T-helper 17 cell (primary cell): ENCODE measurements at places on chromosomes 1 and 21. TPM values are rescaled to one million over a fixed set of nuclear protein-coding genes. Genes with fewer than 3 reads are reported as not detected.

LAMB3 gene
- 0.37 TPM for total RNA-seq

DNA sequence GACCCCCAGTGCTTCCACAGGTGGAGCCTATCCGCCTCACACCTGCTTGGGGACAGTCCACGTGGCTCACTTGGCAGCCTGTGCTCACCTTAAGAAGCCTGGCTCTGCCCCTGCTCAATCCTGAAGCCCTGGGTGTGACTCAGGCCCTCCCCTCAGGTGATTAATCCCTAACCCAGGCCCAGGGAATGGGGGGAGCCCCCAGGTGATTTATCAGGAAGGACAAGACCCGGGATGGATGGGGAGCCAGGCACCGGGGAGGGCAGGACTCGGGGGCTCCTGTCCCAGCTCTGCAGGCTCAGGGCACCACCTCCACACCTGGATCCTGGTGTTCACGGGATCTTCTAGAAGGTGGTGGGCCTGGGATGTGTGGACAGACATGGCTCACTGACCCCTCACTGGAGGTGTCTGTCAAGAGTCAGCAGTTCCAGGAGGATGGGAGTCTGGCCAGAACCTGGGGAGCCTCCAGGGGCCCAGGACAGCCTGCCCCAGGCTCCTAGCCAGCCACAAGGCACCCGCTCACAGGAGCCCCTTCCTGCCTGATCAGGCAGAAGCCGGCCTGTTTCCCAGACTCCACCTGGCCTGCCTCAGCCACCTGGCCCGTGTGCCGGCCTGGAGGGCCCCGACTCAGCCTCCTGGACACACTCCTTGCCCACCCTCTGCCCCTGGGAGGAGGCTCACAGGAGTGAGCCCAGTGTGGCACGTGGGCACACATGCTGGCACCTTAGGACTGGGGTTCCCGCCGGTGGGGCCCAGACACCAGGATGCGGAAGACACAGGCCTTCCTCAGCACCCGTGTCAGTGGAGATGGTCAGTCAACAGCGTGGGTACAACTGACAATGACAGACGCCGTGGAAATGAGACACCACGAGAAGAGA is 38.6 kb upstream of the COL6A1 start:
- H3K27me3 ChIP-seq: peaks cover 6% of the 10 kb centered on the region
- H3K4me3 ChIP-seq: no peak overlapping the region
- no peak for DNase-seq

DNA sequence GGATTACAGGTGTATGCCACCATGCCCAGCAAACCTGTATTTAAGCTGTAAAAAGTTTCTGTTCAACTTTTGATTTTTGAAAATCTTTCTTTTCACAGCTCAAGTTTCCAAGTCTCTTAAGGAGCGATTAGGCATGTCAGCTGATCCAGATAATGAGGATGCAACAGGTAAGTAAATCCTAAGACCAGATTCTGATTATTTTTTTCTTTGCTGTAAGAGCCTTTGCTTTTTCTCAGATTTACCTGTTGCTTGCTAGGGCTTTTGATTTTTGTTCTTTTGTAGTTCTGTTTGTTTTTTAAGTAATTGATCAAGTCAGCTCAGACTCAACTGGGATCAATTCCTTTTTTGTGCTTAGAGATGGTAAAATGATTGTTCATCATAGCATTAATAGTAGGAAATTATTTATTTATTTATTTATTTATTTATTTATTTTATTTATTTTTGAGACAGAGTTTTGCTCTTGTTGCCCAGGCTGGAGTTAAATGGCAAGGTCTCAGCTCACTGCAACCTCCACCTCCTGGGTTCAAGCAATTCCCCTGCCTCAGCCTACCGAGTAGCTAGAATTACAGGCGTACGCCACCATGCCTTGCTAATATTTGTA is 21.1 kb upstream of the SNRPE start:
- no peaks in the 10 kb centered on the region for H3K27me3 ChIP-seq
- no peak for DNase-seq
- no peak overlapping the region for H3K4me3 ChIP-seq
- peak overlapping the region; percentile 67 for H3K27ac ChIP-seq

PTGFR gene
- not detected for total RNA-seq

GRCh38 chr1:28860332-28861073 is 48.5 kb downstream of the OPRD1 start:
- DNase-seq: no peak
- H3K36me3 ChIP-seq: peaks cover 2% of the 10 kb centered on the region
- peaks cover 22% of the 10 kb centered on the region for H3K27me3 ChIP-seq
- H3K27ac ChIP-seq: no peak overlapping the region
- H3K4me1 ChIP-seq: no peaks in the 10 kb centered on the region

DNA sequence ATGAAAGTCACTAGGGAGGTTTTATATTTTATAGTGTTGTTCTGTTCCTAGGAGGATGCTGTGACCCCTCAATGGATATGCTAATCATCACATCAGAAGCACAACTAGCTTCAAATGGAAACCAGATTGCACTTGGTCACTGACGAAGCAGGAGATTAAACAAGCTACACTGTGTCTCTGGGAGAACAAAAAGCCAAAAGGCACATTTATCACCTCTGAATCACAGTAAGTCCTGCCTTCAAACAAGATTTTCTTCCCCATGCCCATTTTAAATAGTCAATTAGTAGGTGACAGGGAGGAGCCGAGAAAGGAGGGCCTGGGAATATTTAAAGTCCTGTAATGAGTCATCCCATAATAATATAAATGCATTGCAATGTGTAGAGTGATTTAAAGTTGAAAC is 38.1 kb downstream of the RGS2 start:
- H3K4me3 ChIP-seq: no peak overlapping the region
- no peaks in the 10 kb centered on the region for H3K4me1 ChIP-seq
- DNase-seq: no peak

- peaks cover 34% of the 10 kb centered on the region for H3K27me3 ChIP-seq
- no peak overlapping the region for H3K4me3 ChIP-seq
- DNase-seq: no peak
- peaks cover 4% of the 10 kb centered on the region for H3K36me3 ChIP-seq
- H3K4me1 ChIP-seq: peaks cover 11% of the 10 kb centered on the region
Observed at GRCh38 chr1:18572022-18572880, 58.4 kb upstream of the PAX7 start.

DNA sequence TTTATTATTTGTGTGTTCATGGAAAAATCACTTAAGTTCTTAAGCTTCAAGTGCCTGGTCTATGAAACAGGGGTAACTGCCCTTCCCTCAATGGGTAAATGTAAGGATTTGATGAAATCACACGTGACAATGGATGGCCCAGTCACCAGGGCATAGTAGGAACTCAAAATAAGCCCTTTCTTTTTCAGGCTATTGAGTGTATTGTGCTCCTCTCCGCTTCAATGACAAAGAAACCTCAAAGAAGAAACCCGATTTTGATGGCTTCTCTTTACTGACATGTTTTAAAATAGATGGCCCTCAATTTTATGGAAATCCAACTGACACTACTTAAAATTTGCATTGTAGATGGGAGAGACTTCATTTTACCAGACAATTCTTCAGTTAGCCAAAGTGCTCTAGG is 543.5 kb downstream of the OMA1 start:
- peaks cover 4% of the 10 kb centered on the region for H3K36me3 ChIP-seq
- H3K4me3 ChIP-seq: no peak overlapping the region
- H3K27ac ChIP-seq: no peak overlapping the region
- H3K4me1 ChIP-seq: no peaks in the 10 kb centered on the region
- DNase-seq: no peak
- peaks cover 46% of the 10 kb centered on the region for H3K27me3 ChIP-seq

DNA sequence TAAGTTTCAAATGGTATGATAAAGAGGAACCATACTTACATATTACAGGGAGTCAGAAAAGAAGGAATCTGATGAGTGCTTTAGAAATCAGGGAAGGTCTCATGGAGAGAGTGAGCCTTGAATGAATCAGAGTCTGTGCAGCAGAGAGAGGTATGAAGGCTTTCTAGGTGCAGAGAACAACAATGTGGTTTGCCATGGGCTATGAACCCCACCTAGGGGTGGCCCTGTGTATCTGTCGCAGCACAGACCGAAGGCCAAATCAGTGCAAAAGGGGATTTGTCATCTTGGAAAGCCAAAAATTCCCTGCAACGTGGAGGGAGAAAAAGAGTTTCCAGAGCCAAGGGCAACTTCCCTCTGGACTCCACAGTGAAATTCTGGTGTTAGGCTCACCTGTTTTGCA is 3.5 kb downstream of the PAPPA2 start:
- no peaks in the 10 kb centered on the region for H3K36me3 ChIP-seq
- no peak overlapping the region for H3K27ac ChIP-seq
- H3K27me3 ChIP-seq: no peaks in the 10 kb centered on the region
- H3K4me1 ChIP-seq: no peaks in the 10 kb centered on the region
- no peak overlapping the region for H3K4me3 ChIP-seq
- no peak for DNase-seq

PDPN gene
- not detected for total RNA-seq

DNA sequence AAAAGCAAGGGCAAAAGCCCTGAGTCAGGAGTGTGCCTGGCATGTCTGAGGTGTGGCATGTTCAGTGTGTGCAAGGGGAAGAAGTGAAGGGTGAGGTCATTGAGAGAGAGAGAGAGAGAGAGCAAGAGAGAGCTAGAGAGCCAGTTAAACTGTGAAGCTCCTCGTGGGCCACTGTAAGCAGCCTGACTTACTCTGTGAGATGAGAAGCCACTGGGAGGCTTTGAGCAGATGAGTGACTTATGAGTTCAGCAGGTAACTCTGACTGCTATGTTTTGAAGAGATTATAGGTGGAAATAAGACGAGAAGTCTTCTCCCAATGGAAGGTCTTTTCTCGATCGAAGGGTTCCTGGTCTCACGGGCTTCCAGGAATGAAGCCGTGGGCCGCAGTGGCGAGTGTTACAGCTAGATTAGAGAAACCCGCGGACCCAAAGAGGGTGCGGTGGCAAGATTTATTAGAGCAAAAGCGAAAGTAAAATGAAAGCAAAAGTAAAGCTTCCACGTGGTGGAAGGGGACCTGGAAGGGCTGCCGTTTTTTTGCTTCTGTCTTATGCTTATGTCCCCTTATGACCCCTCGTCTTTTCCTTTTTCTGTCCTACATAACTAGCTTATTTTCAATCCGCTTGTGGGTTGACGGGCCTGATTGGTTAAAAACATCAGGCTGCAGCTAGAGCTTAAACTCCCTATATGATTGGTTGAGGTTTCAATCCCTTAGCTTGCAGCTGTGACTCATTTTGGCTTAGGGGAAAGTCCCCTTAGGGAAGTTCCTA is 323.1 kb upstream of the FAM78B start:
- peak; percentile 11 for DNase-seq
- no peaks in the 10 kb centered on the region for H3K27me3 ChIP-seq
- H3K4me3 ChIP-seq: no peak overlapping the region
- peaks cover 13% of the 10 kb centered on the region for H3K4me1 ChIP-seq

FBLIM1 gene
- total RNA-seq: not detected

- no peaks in the 10 kb centered on the region for H3K4me1 ChIP-seq
- H3K27ac ChIP-seq: no peak overlapping the region
Observed at GRCh38 chr1:48258106-48258505, 35.6 kb downstream of the SLC5A9 start.

- H3K4me1 ChIP-seq: no peaks in the 10 kb centered on the region
- H3K4me3 ChIP-seq: no peak overlapping the region
- H3K36me3 ChIP-seq: no peaks in the 10 kb centered on the region
- no peak for DNase-seq
- H3K27me3 ChIP-seq: peaks cover 45% of the 10 kb centered on the region
Observed at GRCh38 chr1:4083231-4084047, 183.4 kb upstream of the C1orf174 start.
